ENCODE measurements at places on chromosomes 16 and 17.
A peak's percentile ranks its signal among the peaks of the same experiment; 100 is the strongest.

- no peak for DNase-seq
These were observed 1726.1 kb downstream of the TP53TG3F start for GRCh38 chr16:35185366-35186044.

GRCh38 chr17:14458724-14459123 lies 157.8 kb downstream of the HS3ST3B1 start:
- DNase-seq = no peak

DNA sequence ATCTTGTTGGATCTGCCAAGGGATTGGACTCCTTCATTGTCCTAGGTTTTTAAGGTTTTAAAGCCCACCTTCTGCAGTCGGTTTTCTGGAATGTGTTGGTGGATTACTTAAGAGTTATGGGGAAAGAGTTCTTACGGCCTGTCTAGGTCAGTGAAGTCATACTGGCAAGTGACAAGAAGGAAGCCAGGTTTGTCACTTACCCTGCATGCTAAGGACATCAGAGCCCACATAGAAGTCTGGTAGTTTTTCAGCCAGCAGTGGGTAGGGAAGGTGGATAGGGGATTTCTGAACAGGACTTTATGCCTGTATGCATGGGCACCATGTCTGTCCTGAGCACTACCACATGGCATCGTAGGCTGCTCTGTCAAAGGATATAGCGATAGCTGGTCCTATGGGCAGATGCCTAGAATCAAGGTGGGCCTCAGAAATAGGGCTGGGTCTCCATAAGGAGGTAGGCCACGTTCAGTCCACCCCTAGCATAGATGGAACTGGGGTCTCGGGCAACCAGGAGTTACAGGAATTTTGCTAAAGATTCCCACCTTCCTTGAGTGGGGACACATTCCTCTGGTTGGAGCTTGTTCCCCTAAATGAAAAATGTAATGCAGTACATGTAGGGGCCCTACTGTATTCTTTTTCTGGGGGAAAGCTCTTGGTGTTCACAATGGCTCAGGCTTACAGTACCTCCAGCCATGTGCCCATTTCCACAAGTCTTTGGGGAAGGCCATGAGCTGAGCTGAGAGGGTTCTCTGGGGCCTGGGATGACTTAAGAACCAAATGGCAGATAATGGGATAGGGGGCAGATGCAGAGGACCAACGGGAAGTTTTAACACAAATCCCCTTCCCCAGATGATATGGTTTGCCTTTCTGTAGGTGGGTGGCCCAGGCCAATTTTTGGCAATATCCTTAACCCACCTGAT lies 27.5 kb downstream of the TRPV2 start:
- no peak for DNase-seq

- peak; percentile 75 for DNase-seq
These were observed 67.0 kb downstream of the TUBD1 start for GRCh38 chr17:59825533-59826322.

GRCh38 chr17:57481910-57482391 lies 225.6 kb downstream of the MSI2 start:
- no peak for DNase-seq

GRCh38 chr17:9845306-9845705 lies 19.6 kb downstream of the GLP2R start:
- DNase-seq = no peak

DNA sequence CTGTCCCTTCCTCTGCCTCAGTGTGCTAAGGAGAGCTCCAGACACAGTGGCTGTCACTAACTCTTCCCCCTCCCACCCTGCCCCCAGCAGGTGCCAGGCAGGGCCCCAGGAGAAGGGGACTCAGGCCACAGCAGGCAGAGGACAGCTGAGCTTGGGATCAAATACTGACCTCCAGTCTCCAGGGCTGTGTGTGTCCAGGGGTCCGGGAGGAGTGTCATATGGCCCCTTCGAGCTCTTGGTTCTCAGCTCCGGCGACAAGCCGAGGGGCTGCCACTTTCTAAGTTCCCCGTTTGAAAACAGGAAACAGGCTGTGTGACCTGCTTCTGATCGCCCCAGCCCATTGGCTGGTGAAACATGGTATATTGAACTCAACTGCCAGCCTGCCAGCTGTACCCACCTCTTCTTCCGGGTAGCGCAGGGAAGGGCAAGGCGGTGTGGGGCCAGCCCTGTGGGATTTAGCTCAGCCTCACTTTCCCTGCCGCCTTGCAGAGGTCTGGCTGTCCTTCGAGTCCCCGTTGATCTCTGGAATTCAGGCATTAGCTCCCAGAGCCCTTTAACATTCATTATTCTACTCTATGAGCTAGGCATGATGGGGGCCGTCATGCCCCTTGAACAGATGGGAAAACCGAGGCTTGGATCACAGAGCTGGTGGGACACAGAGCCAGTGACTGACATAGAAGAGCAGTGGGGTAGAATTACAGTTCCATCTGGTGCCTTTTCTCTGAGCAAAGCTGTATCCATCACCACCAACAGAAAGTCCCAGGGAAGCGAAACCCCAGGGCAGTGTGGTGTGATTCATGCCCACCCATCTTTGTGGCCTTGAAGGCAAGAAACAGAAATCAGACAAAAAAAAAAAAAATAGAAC lies at the start of gene SNX20:
TSS of gene SNX20 (minus strand) at position 292 of the 865 bp plus-strand sequence. CDS start 3,786 bp downstream, outside the sequence.
- DNase-seq = peak; percentile 88

GRCh38 chr17:19705201-19705600 lies 11.2 kb downstream of the SLC47A2 start:
- no peak for DNase-seq

DNA sequence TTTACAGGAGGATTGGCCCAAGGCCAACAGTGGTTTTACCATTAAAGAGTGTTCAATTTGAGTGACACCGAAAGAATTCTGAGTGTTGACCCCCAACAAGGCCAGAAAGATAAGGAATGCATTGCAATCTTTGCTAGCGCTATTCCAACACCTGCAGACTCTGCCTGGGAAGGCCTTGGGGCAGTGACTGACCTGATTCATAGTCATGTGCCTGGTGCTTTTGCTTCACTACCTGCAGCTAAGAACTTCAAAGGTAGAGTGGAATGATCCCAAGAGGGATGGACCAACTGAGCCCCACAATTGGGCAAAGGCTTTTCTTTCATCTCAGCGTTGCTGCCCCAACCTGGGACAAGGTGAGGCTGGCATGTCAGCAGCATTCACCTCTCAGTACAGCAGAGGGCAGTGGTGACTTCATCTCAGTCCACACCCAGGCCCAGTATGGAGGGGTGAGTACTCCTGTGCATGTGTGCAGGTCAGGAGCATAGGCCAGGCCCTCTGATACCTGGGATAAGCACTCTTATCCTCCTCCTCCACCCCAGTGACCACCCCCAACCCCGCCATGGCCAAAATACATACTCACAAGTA lies 149.6 kb upstream of the GNAO1 start:
- peak; percentile 69 for DNase-seq

GRCh38 chr17:62690168-62690897 lies 62.9 kb downstream of the MRC2 start:
- DNase-seq = no peak

DNA sequence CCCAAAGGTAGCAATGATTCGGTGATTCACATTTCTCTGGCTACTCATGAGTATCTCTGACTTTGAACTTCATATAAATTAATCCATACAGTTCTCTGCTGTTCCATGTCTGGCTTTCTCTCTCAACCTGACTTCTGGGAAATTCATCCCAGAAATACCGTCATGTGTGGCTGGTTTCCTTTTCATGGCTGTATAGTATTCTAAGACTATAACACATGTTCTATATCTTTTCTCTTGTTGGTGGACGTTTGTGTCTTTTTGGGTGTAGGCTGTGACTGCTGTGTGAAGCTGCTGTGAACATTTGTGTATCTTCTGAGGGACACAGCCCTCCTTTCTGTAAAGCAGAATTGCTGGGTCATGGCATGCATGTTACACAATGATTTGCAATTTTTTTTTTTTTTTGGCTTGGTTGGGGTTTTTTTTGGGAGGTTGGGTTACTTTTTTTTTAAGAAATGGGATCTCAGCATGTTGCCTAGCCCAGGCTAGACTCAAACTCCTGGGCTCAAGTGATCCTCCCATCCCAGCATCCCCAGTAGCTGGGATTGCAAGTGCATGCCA lies 6.3 kb downstream of the TTYH2 start:
- no peak for DNase-seq

DNA sequence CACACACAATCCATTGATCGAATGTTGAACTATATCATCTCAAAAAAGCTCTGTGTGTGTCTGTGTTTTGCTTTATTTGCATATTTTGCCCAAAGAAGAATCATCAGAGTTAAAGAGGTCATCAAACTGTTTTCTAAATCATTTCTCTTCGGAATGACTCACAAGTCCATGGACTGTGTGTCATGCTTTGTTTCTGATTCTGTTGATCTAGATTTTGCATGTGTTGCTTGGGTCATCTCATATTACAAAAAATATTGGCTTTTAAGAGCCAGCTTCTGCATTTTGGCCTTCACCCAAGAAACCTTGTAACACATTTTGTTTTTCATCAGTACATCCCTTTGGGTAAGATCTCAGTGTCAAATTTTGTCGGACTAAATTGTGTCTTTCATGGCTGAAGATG lies 471.2 kb upstream of the HSBP1 start:
- DNase-seq = no peak

- DNase-seq = no peak
These were observed 1.0 kb upstream of the C16orf74 start for GRCh38 chr16:85751698-85752501.

- no peak for DNase-seq
These were observed 36.3 kb downstream of the ADAMTS18 start for GRCh38 chr16:77398495-77398894.

DNA sequence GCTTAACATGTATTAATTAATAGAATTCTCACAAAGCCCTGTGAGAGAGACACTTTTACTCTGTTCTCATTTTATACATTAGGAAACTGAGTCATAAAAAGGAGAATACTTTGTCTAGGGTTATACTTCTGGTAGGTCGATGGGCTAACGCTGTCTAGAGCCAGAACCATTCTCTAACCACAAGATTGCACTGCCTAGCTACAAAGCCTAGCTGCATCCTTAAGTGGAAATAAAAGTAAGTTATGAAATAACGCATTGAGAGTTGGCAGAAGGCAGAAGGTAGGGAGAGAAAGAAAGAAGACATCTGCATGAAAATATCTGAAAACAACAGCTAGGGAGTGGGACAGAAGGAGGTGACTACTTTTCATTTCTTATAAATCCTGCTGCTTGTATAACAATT lies 33.2 kb downstream of the IRX6 start:
- no peak for DNase-seq

GRCh38 chr17:77109764-77110359 lies 30.9 kb upstream of the SEC14L1 start:
- no peak for DNase-seq

DNA sequence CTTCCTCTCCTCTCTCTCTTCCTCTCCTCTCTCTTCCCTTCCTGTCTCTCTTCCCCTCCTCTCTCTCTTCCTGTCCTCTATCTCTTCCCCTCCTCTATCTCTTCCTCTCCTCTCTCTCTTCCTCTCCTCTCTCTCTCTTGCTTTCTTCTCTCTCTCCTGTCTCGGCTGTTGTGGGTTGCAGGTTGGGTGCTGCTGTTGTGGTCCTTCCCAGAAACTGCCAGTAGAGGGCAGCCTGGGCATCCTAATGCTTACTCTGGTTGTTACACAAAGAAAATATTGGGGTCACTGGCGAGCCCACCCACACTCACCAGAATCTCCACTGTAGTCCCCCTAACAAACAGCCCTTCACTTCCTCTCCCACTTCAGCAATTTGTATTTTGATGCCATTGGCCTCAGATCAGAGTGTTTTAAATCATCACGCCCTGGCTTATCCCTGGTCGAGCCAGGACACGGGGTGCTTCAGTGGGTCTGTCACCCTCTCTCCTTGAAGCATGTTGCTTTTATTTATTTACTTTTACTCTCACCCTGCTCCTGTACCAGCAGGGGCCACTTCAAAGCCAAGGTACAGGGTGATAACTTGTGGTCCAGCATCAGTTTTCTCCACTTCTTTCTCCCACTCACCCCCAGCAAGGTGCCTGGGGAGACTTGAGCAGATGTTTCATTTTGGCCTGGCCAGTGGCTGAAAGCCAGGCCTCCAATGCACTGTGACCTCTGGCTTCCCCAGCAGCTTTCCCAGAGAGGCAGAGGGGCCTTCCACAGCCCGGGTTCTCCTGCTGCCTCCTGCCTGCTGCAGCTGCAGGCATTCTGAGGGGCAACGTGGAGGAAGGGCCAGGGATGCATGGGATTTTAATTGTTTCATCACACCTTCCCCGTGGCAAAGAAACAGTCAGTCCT lies 4.7 kb upstream of the MMP15 start:
- DNase-seq = peak; percentile 84

- no peak for DNase-seq
These were observed 39.6 kb upstream of the USP7 start for GRCh38 chr16:9003322-9003721.

GRCh38 chr17:76467366-76467765 lies at the start of gene AANAT:
Gene AANAT, plus strand, starts transcription at chr17:76467603. Its CDS starts 1,144 bp downstream, at chr17:76468747.
- no peak for DNase-seq

DNA sequence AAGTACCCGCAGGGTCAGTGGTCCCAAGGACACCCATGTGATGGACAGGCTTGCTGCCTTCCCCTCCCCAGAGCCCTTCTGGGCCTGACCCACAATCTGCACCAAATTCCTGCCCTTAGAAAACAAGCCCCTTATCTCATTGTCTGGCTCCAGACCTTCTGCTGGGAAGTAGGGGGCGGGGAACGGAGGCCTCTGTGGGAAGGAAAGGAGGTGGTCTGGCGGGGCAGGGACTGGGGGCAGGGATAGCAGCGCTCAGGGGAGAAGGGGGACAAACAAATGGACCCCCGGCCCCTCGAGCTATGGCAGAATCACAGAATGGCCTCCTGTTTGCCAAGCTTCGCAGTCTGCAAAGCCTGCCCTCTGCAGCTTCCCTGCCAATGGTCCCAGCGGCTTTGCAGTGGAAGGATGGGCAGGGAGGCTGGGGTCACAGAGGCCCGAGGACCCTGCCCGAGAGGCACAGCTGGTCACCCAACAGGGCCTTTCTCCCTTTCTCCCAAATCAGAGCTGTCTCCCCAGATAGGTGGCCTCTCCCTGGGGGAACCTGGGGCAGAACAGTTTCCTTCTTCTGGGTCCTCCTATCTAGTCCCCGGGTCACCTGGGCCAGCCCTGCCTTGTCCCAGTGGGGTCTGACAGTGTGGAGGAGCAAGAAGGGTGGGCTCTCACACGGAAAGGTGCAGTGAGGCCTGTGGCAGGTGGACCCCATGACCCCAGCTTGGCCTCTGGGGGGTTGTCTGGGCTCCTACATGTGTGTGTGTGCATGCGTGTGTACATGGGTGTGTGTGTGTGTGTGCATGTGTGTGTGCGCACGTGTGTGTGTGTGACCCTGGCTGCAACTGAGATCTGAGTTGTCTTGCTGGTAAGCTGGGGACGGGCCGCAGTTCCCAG lies 25.5 kb downstream of the TMEM235 start:
- DNase-seq = no peak

- DNase-seq = no peak
These were observed 23.9 kb downstream of the PEMT start for GRCh38 chr17:17567631-17568030.

- no peak for DNase-seq
These were observed 14.8 kb downstream of the SNTB2 start for GRCh38 chr16:69201787-69202186.

- no peak for DNase-seq
These were observed 12.0 kb downstream of the CIBAR2 start for GRCh38 chr16:85100265-85100664.

DNA sequence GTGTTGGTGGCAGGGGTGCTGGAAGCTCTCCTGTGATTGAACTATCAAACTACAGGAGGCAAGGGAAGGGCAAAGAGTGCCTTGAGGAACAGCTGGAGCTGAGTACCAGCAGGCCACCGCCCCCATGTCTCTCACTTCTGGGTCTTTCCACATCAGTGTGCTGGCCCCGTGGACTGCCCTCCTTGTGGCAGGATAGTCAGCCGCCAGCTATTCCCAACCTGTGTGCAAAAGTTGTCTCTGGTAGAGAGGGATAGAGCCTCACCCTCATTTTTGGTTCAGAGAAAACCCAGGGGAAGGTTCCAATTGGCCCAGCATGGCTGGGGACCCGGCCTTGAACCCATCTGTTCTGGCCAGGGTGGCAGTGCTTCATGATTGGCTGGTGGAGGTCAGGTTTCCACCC lies 211.8 kb downstream of the IRF8 start:
- DNase-seq = peak; percentile 42

Measured in activated effector memory CD4-positive, alpha-beta T cell treated with anti-CD3 and anti-CD28 coated beads, Interleukin-2, amount 50 U/mL, for 16 hours (primary cell).